ENCODE measurements at places on chromosomes 1 and 21.

DNA sequence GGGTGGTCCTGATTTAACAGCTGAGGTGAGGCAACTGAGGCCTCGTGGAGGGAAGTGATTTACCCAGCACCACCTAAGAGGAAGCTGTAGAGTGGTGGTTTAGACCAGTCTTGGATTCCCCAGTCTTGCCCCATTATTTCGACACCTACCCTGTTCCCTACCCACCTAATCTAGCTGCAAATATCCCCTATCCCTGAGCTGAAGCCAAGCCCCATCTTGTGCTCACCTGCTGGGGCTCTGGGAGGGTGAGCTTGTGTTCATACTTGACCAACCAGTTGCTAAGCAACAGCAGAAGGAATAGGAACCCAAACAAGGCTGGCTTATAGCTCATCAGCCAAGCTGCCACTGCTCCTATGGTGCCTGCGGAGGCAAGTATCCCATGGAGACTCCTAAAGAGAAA lies 2.0 kb downstream of the TEX46 start:
- DNase-seq: no peak

- no peak for DNase-seq
These were observed 24.4 kb upstream of the LEPR start for GRCh38 chr1:65395887-65396612.

DNA sequence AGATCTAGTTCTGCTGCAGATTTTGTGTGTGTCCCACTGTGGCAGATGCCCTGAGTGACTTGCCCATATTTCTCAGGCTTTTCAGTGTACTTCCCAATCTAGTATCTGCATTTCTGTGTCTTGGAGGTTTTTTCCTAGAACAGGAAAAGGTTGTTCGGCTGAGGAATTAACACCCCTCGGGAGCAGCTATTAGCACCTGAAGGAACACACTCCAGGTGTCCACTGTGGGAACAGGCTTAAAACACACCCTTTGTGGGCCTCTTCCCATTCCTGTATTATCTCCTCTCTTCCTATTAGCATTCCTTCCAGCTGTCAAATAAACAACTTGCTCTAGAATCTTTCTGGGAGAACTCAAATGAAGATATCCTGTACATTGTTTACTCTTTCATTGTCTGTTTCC lies 178.3 kb downstream of the HMCN1 start:
- DNase-seq: no peak

DNA sequence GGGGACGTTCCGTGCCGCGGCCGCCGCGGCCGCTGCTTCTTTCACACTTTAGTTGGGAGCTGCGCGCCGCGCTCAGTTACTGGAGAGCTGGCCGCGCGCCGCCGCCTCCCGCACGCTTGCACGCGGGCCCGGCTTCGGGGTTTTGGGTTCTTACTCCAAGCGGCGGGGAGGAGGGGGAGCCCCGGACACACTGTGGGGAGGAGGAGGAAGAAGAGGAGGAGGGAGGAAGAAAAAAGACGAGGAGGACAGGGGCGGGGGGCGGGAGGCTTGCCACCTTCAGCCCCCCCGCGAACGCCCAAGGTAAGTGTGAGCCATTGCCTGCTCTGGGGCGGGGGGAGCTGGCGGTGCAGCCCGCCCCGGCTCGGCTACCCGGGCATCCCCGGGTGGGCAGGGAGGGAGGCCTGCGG lies 243 bp downstream of the C1orf21 start:
- DNase-seq: no peak

GRCh38 chr1:222387007-222387814 lies 160.7 kb downstream of the HHIPL2 start:
- no peak for DNase-seq

- no peak for DNase-seq
These were observed 290.3 kb downstream of the CHRM3 start for GRCh38 chr1:239676522-239677273.

GRCh38 chr1:64471218-64472039 lies 1.5 kb downstream of the CACHD1 start:
- DNase-seq: no peak

DNA sequence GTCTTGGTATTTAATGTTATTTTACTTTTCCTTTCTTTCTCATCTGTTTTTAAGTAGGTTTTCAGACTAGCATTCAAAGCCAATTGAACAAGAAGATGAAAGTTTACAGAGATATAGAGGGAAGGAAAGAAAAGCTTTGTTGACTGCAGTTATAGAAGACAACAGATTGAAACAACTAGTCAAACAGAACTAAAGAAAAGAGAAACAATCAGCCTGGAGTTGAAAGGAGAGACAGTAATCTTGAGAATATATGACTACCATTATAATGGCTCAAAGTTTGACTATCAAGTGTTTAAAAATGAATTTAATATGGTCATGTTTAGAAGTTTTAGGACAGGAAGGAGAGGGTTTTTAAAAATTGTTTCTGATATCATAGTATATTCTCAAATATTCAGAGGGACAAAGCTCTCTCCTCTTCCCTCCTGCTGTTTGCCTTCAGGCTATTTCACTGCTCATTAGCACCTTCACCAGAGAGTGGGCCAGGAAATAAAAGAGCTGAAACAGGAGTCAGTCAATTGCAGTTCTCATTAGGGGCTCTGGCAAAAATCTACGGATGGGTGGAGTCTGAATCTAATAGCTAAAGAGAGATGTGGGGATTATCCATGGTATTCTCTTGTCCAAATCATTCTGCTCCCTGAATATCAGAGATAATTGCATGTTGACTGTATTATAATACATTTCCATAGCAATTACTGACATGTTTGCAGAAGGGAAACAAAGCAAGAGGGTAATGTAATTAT lies 577.8 kb downstream of the BRINP3 start:
- no peak for DNase-seq
